ENCODE measurements at places on chromosomes 2 and 18.

GRCh38 chr2:227252831-227253230, 72.2 kb upstream of the MFF start:
- DNase-seq, result no peak

DNA sequence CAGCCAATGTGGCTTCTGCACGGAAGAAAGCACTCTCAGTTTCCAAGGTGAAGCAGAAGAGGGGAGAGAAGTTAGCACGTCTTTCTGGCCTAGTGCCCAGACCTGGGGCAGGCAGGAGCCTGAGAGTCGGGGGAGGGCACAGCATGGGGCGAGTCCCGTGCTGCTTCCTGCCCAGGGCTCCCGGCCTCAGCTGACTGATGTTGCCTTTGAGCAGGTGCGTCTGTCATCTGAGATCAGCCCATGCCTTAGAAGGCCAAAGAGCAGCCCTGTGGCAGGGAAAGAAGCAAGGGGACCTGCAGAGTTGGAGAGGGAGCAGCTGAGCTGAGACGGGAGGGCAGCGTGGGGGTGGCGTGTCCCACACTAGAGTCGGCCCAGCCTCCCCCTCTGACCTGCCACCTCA, 3.3 kb downstream of the KCNIP3 start:
- DNase-seq, result no peak

GRCh38 chr2:172965433-172966212, 110.0 kb upstream of the MAP3K20 start:
- DNase-seq, result no peak

DNA sequence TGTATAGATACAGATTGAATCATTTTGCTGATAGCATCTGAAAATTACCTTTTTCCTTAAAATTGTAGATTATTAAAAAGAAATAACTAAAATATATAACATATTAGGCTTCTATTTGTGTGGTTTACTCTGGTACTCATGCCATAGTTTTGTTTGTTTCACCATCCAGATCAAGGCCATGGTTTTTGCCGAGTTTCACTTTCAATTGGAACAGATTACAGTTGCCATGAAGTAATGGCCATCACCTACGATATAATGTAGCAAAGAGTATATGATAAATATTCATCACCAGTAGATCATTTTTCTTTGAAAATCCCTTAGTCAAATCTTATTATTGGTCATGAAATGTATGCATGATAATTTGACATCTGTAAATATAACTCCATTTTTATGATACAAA, 11.9 kb upstream of the DNAH7 start:
- no peak for DNase-seq

GRCh38 chr2:138066841-138067240, 102.6 kb downstream of the HNMT start:
- DNase-seq, result no peak

DNA sequence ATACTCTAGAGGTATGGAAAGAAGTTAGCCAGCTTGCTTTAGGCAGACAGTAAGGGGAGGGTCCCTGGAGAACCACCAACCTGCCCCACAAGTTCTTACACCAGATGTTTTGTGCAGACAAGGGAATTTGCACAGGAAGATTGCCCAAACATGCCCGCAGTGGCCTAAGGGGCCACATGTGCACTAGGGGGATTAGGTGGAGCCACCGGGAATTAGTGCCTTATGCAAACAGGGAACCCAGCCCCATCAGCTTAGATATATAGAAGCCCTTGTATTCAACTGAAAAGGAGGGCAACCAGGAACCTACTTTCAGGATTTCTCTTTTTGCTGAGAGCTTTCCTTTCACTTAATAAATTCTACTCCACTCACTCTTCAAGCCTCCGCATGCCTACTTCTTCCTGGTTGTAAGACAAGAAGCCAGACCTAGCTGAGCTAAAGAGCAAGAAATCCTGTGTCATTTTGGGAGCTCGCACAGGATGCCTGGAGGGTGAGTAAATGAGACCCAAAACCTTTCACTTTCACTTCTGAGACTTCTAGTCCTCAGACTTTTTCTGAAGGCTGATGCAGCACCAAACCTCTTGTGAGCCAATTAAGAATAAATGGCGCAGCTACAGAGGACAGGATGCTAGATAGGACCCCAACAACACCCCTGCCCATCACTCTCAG, 146.3 kb downstream of the GCA start:
- DNase-seq, result no peak

DNA sequence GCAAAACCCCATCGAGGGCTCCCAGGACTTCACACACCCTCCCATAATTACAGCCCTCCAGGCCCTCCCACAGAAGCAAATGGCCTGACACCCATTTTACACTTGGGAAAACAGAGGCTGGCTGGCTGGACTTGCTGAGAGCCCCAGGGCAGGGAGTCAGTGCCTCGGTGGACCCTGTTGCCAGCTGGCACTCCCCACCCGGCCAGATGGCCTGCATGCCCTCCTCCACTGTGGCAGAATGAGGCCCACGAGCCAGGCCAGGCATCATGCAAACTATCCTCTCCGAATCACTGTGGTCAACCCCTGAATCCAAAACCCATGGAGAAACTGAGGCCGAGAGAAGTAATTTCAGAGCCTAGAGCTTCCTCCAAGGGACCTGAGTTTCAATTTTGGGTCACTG, 129.7 kb downstream of the SMAD2 start:
- no peak for DNase-seq

- DNase-seq, result no peak
Measured at GRCh38 chr2:100285011-100285410, 37.3 kb downstream of the LONRF2 start.

- DNase-seq, result no peak
Measured at GRCh38 chr2:189517847-189518535, 62.6 kb downstream of the SLC40A1 start.

GRCh38 chr18:49827996-49828395, 14.7 kb upstream of the ACAA2 start:
- DNase-seq, result no peak

- no peak for DNase-seq
Measured at GRCh38 chr18:45981821-45982220, 14.7 kb upstream of the EPG5 start.

DNA sequence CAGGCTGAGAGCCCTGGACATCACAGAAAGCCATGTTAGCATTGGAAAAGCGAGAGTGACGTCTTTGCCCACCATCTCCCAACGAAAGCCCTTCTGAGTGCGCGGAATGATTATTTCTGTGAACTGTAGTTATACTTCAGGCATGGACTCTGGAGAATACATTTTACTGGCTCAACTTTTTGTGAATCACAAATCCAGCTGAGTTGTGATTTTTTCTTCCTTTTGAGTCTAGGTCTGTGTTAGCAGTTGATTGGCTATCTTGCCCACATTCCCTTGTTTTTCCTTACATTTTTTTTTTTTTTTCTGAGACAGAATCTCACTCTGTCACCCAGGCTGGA, 183.1 kb downstream of the INO80D start:
- no peak for DNase-seq

GRCh38 chr18:44179693-44180092, 501.0 kb upstream of the SETBP1 start:
- no peak for DNase-seq

DNA sequence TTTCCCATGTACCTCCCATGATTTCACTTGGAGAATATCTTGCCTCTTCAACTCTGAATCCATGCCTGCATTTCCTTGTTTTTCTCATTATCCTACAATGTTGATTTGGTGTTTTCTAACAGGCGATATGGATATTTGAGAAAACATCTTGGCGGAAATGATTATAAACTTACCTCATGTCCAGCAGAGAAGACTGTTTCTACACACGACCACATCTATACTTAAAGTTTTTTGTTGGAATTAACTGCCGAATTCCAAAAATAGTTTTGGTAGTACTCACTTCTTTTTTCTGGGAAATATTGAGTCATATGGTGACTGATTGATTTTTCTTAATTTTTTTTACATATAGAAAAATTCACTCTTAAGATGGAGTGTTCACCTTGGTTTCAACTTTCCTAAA, 41.4 kb upstream of the TMEFF2 start:
- no peak for DNase-seq

- DNase-seq, result no peak
Measured at GRCh38 chr2:39476524-39476923, 39.4 kb upstream of the MAP4K3 start.
